H1 (cell line): ENCODE measurements at places on chromosomes 2 and 18.

DNA sequence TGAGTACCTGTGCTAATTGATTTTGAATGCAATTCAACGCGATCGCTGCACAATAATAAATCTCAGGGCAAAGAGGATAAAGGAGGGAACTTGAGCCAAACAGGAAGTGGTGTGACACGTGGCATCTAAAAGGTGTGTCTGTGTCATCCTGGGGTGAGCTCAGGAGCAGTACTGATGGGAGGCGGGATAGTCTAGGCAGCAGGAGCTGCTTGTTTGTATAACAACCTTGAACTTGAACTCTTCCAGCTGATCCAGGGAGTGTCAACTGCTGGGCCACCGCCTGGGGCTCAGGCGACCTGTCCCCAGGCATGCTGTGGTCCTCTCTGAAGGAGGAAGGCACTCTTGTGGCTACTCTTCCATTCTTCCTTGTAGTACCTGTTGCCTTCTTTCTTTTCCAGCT, 61.2 kb downstream of the BOD1L2 start:
- H3K36me3 ChIP-seq, result no peaks in the 10 kb centered on the region
- no peak for DNase-seq
- no peak overlapping the region for H3K4me3 ChIP-seq
- H3K27me3 ChIP-seq, result 0 out of 2 replicates have a peak, but pooled peaks cover 3% of the 10 kb centered on the region
- no peak overlapping the region for H3K27ac ChIP-seq

GRCh38 chr2:225600865-225601264, 201.4 kb downstream of the NYAP2 start:
- no peaks in the 10 kb centered on the region for H3K36me3 ChIP-seq
- no peak overlapping the region for H3K27ac ChIP-seq
- no peaks in the 10 kb centered on the region for H3K27me3 ChIP-seq
- no peaks in the 10 kb centered on the region for H3K4me1 ChIP-seq
- H3K4me3 ChIP-seq, result no peak overlapping the region

- no peak overlapping the region for H3K27ac ChIP-seq
- no peak overlapping the region for H3K4me3 ChIP-seq
- DNase-seq, result no peak
- H3K4me1 ChIP-seq, result no peaks in the 10 kb centered on the region
Observed at GRCh38 chr2:108278631-108279030, 10.1 kb upstream of the SULT1C2 start.

GRCh38 chr2:186503827-186504606, 18.0 kb downstream of the ZC3H15 start:
- no peak overlapping the region for H3K4me3 ChIP-seq
- peaks cover 74% of the 10 kb centered on the region for H3K36me3 ChIP-seq
- DNase-seq, result no peak
- H3K27ac ChIP-seq, result no peak overlapping the region
- H3K4me1 ChIP-seq, result no peaks in the 10 kb centered on the region

DNA sequence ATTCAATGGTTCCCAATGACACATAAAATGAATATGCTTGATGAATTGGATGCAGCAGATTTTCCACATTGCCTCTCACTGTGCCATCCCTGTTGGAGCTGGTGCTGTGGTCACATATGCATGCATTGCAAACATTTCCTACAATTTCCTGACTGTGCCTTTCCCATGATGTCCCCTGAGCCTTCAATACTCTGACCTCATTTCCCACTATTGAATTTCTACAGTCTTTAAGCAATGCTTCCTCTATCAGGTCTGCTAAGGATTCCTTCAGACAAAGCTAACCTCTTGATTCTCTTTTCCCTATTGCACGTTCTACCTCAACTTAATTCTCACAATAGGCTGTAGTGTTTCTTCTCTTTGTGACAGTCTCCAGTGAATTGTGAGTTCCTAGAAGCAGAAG, 342.5 kb upstream of the CRIM1 start:
- no peaks in the 10 kb centered on the region for H3K36me3 ChIP-seq
- no peaks in the 10 kb centered on the region for H3K27me3 ChIP-seq
- H3K27ac ChIP-seq, result no peak overlapping the region
- no peak overlapping the region for H3K4me3 ChIP-seq
- no peak for DNase-seq
- no peaks in the 10 kb centered on the region for H3K4me1 ChIP-seq

- H3K27ac ChIP-seq, result no peak overlapping the region
- no peak for DNase-seq
- no peaks in the 10 kb centered on the region for H3K36me3 ChIP-seq
- no peaks in the 10 kb centered on the region for H3K27me3 ChIP-seq
- H3K4me3 ChIP-seq, result no peak overlapping the region
Observed at GRCh38 chr2:65514555-65515195, 82.3 kb upstream of the SPRED2 start.

DNA sequence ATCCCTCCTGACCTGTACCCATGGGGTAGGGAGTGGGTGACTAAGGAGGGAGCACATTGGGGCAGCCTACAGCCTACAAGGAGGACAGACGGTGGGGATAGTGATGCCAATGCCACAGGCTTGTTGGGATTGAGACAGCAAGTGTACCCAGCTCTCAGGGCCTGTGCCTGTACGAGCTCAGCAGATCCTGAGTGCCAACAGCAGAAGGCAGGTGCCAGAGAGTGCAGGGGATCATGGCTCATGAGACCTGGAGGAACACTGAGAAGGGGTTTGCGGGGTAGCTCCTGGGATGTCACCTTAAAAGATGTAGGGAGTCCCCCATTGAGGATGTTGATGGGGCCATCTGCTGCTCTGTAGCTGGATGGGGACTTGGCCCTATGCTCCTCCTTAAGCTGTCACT, 10.3 kb upstream of the SNED1 start:
- H3K27ac ChIP-seq, result no peak overlapping the region
- no peak for DNase-seq
- no peaks in the 10 kb centered on the region for H3K27me3 ChIP-seq
- no peaks in the 10 kb centered on the region for H3K36me3 ChIP-seq
- H3K4me1 ChIP-seq, result no peaks in the 10 kb centered on the region

DNA sequence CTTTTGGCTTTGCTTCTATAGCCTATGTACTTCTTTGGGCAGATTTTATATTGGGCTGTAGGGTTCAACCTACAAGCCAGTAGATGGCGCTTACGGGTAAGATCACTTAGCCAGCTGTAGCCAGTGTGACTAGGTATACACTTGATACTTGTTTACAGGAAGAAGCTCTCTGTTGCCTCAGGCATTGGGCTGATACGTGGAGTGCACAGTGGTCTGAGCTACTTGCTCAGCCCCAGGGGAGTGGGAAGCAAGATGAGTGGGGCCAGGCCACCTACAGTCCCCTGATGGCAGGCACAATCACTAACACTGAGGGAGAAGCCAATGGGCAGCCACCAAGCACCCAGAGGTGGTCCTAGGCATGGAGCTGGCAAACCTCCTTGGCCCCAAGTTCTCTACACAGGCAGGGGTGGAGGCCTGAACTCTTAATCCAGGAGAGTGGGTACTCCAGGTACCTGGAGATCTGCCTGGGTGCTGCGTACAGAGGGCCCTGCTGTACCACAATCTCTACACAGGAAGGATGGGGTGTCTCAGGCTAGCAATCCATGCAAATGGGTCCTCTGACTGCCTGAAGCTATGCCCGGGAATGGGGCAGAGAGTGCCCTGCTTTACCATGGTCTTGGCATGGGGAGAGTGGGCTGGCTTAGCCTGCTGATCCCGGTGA, 122.2 kb downstream of the NCOA1 start:
- H3K4me3 ChIP-seq, result no peak overlapping the region
- no peaks in the 10 kb centered on the region for H3K27me3 ChIP-seq
- H3K4me1 ChIP-seq, result peaks cover 2% of the 10 kb centered on the region

- H3K4me3 ChIP-seq, result peak within 1 kb of the TSS; percentile 87
- H3K27ac ChIP-seq, result no peak within 1 kb of the TSS
- peak; percentile 86 for DNase-seq
- 0 out of 2 replicates have a peak, but pooled peaks cover 3% of the 10 kb centered on the region for H3K36me3 ChIP-seq
- no peaks in the 10 kb centered on the region for H3K27me3 ChIP-seq
Observed at GRCh38 chr2:230712443-230713330, at the start of gene CAB39. Gene CAB39, plus strand, starts transcription at chr2:230712842. Its CDS starts 47,160 bp downstream, at chr2:230760002.

DNA sequence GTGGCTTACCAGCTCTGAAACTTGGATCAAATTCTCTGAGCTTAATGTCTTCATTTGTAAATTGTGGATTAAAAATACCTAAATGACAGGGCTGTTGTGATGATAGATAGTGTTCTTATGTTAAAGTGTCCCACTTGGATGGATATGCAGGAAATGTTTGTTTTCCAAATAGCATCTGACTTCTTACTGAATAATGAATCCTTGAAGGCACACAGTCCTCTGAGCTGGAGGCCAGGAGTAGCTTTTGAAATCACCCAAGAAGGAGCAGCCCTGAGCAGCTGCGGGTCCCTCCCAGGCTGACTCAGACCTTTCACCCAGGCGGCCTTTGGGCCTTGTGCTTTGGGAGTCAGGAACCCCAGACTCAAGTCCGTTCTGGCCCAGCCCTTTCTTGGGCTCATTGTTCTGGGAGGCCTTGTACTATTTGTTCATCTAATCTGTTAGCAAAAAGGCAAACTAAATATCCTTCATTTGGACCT, 173.0 kb upstream of the GATA6 start:
- no peak overlapping the region for H3K4me3 ChIP-seq
- no peaks in the 10 kb centered on the region for H3K36me3 ChIP-seq
- H3K27me3 ChIP-seq, result no peaks in the 10 kb centered on the region; the same call in 1 of the 2 replicates
- peaks cover 8% of the 10 kb centered on the region for H3K4me1 ChIP-seq
- no peak overlapping the region for H3K27ac ChIP-seq
- DNase-seq, result no peak

GRCh38 chr2:136281281-136282114, 163.5 kb upstream of the CXCR4 start:
- no peak for DNase-seq
- H3K27ac ChIP-seq, result no peak overlapping the region
- no peaks in the 10 kb centered on the region for H3K27me3 ChIP-seq
- H3K4me3 ChIP-seq, result no peak overlapping the region

DNA sequence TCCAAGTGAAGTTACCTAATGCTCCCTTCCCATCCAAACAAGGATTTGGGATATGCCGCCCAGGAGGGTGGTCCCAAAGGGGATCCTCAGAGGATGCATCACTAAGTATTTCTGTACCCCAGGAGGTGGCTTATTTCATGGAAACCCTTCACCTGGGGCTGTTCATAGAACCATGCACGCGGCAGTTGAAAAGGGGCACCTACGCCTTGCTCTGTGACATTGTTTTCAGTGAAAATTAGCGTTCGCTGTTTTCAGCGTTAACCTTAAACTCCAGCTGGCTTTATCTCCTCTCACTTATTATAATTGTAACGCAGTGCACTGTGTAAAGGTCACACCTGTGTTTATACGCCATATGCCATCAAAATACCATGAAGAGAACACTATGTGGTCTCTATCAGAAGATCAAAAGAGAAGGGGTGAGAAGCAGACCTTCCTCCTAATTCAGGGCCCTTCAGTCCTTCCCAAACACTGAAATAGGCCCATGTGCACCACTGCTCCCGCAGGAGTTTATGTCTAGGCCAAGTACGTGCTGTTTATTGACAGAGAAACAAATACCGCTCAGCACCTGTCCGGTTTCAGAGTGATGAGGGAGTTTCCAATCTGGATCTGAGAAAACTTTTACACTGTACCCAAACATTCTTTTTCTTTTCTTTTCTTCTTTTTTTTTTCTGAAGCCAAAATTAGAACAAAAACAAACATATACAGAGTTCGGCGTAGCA, 162.1 kb downstream of the BCL2 start:
- no peaks in the 10 kb centered on the region for H3K27me3 ChIP-seq
- H3K27ac ChIP-seq, result no peak overlapping the region
- DNase-seq, result no peak
- H3K4me3 ChIP-seq, result no peak overlapping the region
- no peaks in the 10 kb centered on the region for H3K36me3 ChIP-seq

DNA sequence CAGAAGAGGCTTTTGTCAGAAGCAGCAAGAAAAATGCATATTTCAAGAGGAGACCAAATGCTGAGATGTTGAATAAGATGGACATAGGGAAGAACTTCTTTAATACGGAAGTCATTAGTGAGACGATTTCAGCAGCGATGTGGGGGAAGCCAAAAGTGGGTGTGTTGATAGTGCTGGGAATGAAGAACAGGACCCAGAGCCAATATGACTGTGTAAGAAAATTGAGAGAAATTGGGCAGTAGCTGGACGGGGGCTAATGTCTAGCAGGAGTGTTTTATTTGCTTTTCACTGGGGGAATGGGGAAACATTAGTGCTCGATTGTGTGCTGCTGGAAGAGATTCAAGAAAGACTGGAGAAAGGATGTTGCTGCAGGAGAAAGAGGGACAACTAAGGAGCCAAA, 788.7 kb upstream of the KLHL29 start:
- H3K27me3 ChIP-seq, result no peaks in the 10 kb centered on the region
- H3K36me3 ChIP-seq, result no peaks in the 10 kb centered on the region
- H3K27ac ChIP-seq, result no peak overlapping the region
- no peaks in the 10 kb centered on the region for H3K4me1 ChIP-seq

DNA sequence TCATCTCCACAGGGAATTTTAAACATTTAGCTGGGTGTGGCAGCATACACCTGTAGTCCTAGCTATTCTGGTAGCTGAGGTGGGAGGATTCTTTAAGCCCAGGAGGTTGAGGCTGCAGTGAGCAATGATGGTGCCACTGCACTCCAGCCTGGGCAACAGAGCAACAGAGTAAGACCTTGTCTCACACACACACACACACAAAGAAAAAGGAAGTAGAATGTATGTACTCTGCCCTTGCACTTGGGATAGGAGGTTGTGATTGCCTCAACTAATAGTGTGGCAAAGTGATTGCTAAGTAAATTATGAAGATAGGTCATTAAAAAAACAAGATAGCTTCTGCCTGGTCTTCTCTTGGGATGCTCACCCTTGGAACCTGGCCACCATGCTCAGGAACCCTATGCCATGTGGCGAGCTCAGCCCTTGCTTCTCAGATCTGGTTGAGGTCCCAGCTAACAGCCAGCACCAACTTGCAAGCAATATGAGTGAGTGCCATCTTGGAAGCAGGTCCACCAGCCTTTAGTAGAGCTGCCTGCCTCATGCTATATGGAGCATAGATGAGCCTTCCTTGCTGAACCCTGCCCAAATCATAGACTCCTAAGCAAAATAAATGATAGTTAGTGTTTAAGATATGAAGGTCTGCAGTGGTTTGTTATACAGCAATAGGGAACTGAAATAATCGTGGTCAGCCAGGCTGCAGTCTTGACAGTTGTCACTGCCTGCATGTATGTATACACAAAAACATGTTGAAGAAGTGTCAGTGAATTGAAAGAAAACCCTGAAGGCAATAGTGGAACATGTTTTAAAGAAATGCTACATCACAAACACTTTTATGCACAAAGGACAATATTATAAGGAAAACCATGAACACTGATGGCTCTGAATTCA, 30.1 kb upstream of the PNO1 start:
- no peak overlapping the region for H3K4me3 ChIP-seq
- H3K27me3 ChIP-seq, result no peaks in the 10 kb centered on the region
- no peaks in the 10 kb centered on the region for H3K4me1 ChIP-seq
- no peak overlapping the region for H3K27ac ChIP-seq
- peaks cover 3% of the 10 kb centered on the region; the same call in 1 of the 2 replicates for H3K36me3 ChIP-seq
- DNase-seq, result no peak

DNA sequence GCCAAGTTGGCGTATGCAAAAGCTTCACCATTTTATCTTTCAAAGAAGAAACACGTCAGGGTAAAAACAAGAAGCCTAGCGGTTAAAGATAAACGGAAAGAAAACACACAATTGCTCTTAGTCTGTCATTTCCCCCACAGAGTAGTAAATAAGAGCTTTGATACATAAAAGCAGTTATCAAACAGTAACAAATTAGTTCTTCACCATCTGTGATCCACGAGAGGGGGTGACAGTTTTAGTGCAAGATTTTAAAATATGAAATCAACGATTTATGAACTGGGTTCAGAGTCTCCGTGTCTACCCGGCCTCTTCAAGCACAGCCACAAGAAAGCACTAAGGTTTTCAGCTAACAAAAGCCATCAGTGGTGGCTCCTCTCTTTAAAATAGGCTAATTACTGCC, 703.9 kb upstream of the ID2 start:
- H3K4me3 ChIP-seq, result no peak overlapping the region
- DNase-seq, result no peak
- no peaks in the 10 kb centered on the region for H3K27me3 ChIP-seq
- no peak overlapping the region for H3K27ac ChIP-seq
- H3K4me1 ChIP-seq, result no peaks in the 10 kb centered on the region
- H3K36me3 ChIP-seq, result no peaks in the 10 kb centered on the region
